ACHN (cell line): ENCODE measurements at places on chromosomes 7 and 10.

- DNase-seq: no peak
These were observed 309.0 kb upstream of the HGF start for GRCh38 chr7:82078807-82079206.

- no peak for DNase-seq
These were observed 2.9 kb downstream of the ELMO1 start for GRCh38 chr7:37445790-37446189.

DNA sequence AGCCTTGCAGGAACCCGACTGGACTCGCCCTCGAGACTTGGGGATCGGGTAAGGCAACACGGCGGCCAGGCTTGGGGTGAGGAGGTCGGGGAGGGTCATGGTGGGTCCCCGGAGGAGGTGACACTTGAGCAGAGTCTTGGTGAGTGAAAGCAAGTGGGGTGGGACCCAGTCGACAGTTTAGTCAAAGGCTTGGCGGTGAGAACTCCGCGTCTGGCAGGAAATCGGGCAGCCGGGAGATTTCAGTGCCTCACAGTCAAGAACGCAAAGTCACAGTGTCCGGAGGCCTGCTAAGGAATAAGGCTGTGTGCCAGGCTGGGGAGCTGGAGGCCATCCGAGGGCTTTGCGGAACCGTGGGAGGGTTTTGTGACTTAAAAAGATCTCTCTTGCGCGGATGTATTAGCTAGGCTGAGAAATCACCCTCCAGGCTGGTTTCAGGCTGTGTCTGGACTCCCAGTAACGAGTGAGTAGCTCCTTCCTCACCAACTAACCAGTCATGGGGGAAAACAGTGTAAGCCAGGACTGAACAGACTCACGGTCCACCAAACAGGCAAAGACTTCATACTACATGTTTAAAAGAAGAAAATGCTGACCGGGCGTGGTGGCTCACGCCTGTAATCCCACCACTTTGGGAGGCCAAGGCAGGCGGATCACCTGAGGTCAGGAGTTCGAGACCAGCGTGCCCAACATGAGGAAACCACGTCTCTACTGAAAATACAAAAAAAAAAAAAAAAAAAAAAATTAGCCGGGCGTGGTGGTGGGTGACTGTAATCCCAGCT, 613 bp downstream of the AP5Z1 start:
- peak; percentile 56 for DNase-seq

GRCh38 chr7:88357781-88358525, 51.3 kb upstream of the STEAP4 start:
- peak; percentile 69 for DNase-seq

DNA sequence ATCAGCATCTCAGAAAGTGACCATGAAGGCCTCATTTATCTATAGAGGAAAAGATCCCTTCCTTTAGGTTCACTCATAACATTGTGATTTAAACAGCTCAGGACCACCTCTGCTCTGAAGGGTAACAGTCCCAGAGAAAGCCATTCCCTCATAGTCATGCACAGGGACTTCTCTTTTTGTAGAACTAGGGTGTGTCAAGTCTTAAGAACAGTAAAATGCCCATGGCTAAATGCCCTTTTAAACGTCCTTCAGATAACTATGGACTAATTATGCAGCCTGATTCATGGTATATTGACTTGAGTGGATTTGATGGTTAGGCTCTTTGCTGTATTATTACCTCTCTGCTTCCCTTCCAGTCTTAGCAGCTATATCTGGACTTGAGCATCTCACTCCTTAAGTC, 337.8 kb downstream of the SORCS1 start:
- no peak for DNase-seq

GRCh38 chr10:35495521-35496119, 109.5 kb upstream of the GJD4 start:
- DNase-seq: no peak

- no peak for DNase-seq
These were observed 4.2 kb downstream of the ELN start for GRCh38 chr7:74032191-74032490.

DNA sequence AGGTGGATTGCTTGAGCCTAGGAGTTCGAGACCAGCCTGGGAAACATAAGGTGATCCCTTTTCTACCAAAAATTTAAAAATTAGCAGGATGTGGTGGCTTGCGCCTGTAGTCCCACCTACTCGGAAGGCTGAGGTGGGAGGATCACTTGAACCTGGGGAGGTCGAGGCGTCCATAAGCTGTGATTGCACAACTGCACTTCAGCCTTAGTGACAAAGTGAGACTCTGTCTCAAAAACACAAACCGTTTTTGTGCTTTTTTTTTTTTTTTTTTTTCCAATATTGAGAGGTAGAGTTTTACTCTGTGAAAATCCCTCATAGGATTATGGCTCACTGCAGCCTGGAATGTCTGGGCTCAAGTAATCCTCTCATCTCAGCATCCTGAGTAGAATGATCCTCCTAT, 14.1 kb downstream of the CCAR1 start:
- no peak for DNase-seq

DNA sequence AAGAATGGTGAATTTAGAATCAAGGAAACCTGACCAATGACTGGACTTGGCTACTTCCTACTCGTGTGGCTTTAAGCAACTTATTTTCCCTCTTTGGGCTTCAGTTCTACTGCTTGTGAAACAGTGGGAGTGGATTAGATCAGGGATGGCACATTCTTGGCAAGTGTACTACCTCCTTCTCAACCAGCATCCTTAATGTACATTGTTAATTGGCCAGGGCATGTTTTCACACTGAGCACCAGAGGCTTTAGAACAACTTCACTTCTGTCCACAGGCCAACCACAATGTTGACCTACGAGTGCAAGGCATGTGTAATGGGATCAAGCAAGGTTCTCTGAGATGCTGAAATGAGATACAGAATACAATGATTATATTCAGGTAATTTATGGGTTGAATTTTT, 315.3 kb downstream of the ADRA2A start:
- DNase-seq: no peak

- DNase-seq: no peak
These were observed 27.2 kb downstream of the FAM204A start for GRCh38 chr10:118314882-118315281.

GRCh38 chr7:99196536-99197258, 11.2 kb downstream of the KPNA7 start:
- no peak for DNase-seq

- DNase-seq: peak; percentile 52
These were observed 68.9 kb downstream of the DYNC1I1 start for GRCh38 chr7:95840953-95841950.

- no peak for DNase-seq
These were observed 15.5 kb upstream of the PTPRN2 start for GRCh38 chr7:158602905-158603772.

GRCh38 chr10:32326119-32326518, 20.8 kb downstream of the EPC1 start:
- DNase-seq: no peak

DNA sequence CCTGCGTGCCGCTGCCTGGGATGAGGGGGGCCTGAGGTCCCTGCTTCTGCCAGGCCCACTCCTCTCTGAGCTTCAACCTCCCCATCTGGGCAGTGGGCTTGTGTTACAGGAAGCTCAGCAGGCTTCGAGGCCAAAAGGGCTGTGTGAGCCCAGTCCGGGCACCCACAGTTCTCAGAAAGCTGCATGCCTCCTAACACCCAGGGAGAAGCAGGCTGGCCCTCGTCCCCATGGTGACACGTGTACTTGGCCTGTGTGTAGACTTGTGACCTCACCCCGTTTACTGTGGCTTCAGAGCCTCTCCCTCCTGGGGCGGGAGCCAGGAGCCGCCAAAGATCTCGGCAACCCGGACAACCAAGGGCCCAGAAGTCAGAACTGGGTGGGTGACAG, 2.2 kb upstream of the GRIFIN start:
- no peak for DNase-seq
